ENCODE measurements at places on chromosomes 13 and 19. TPM values are rescaled to one million over a fixed set of nuclear protein-coding genes. Genes with fewer than 3 reads are reported as not detected.

GRCh38 chr13:86684402-86684801 is 885.2 kb upstream of the SLITRK6 start:
- DNase-seq = no peak

- peak; percentile 92 for DNase-seq
These were observed 5.1 kb downstream of the FSTL3 start for GRCh38 chr19:681029-682019.

- peak; percentile 25 for DNase-seq
These were observed 8.0 kb downstream of the VSIG10L start for GRCh38 chr19:51333836-51334460.

Gene IZUMO1
- total RNA-seq = not detected

DNA sequence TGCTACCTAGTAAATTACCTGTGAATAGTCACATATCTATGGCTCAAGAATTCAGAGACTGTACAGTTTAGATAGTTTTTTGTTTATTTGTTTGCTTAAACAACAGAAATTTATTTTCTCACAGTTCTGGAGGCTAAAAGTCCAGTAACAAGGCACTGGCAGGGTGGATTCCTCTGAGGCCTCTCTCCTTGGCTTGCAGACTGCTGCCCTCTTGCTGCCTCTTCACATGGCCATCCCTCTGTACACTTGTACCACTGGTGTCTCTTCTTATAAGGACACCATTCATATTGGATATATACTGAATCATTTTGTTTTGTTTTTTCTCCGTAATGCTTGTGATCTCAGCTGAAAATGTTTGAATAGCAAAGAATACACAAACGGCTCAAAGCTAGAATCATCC is 56.4 kb upstream of the MIR17HG start:
- no peak for DNase-seq

DNA sequence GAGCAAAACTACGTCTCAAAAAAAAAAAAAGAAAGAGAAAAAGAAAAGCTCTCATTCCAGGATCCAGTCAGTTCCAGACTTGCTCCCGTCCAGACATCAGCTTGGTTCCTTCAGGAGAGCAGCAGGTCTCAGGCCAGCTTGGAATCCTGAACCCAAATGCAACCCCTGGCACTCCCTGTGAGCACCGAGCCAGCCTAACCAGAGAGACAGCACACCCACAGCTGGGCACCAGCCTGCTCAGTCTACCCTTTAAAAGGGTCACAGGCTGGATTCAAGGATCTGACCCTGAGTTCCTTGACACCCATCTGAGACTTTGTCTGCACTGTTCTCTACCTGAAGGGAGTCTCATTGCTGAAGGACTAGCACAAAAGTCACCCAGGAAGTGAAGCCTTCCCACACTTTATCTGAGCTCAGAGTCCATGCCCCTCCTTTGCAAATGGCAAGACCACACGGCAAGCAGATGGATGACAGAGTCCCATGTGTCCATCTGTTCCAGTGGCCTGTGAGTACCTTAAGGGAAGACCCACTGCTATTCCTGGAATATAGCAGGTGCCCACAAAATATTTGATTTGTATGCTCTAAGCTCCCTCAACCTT is 1.4 kb downstream of the PEPD start:
- no peak for DNase-seq

Gene SMIM24
- not detected for total RNA-seq

Gene ACER1
- not detected for total RNA-seq

GRCh38 chr19:12884627-12884925 is 2.4 kb downstream of the KLF1 start:
- DNase-seq = no peak

DNA sequence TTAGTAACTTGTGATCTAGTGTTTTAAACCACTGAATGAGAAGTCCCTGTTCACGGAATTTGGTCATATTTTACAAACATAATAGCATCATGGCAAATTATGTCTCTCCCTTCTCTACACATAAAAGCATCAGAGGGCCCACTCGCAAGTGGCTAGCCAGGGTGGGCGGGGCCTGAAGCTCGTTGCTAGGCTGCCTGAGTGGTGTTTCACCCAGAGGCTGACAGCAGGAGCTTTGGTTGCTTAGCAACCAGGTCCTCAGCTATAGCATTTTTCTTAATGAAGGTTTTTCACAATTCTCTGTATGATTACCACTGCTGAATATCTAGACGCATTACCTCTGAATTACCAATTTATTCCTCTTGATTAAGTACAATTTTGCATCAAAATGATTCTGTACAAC is 126.5 kb downstream of the NALCN start:
- DNase-seq = peak; percentile 62

Gene ZSCAN18
- total RNA-seq = 26.1 TPM

- no peak for DNase-seq
These were observed 63.5 kb downstream of the TUBA3C start for GRCh38 chr13:19117913-19118739.

- DNase-seq = no peak
These were observed 12.5 kb downstream of the DDA1 start for GRCh38 chr19:17321655-17322489.

GRCh38 chr13:105655046-105655445 is 880.4 kb downstream of the EFNB2 start:
- DNase-seq = no peak

Gene KIR2DL1
- total RNA-seq = not detected

DNA sequence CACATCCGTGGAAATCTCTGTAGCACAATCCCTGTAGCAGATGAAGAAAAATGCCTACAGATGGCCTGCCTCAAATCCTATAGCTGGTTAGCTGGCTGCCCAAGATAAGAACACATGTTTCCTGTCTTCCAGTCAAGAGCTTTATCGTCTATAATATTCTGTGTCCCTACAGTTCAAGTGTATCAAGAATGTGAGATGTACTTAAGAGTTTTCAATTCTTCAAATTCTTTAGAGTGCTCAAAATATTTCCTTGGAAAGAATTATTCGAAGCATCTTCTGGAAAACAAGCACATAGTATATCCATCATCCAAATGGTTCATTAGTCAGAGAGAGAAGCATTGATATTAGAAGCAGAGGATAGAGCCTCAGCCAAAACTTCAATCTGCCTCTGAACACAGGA is 239.8 kb downstream of the COG6 start:
- DNase-seq = no peak

DNA sequence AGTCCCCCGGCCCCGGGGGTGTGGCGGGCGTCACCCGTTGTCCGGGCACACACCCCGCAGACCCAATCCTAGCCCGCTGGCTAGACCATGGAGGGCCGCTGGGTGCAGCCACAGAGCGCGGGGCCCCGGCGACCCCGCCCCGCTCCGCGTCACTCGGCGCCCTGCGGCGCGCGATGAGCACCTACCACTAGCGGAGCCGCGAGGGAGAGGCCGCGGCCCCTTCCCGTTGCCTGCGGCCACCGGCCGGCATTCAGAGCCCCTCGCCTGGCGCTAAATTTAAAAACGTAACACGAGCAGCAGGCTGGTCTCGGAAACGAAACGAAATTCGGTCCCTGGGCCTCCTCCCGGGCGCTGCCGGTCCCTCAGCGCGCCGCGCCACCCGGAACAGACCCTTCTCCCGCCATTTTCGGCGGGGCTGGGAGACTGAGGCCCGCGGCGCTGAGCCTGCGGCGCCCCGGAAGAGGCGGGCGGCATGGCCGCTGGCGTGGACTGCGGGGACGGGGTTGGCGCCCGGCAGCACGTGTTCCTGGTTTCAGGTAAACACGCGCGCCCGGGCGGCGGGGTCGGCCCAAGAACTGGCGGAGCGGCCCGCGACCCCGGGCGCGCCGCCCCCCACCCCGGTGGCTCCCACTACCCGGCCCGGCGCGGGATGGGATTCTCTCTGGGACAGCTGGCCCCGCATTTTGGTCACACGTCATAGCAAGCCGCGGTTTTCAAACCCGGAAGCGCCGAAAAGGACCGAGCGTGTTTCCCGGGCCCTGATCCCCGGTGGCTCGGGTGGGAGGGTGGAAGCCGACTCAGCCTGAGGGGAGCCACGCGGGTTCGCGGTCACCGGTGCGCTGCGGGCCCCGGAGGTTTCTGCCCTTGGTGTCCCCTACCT is at the start of gene RNASEH2B:
RNASEH2B (plus strand) TSS at position 187 of the 880 bp plus-strand sequence; CDS start at position 473, 286 bp downstream.
- DNase-seq = peak; percentile 78

Gene PCDH9
- total RNA-seq = 5.8 TPM

DNA sequence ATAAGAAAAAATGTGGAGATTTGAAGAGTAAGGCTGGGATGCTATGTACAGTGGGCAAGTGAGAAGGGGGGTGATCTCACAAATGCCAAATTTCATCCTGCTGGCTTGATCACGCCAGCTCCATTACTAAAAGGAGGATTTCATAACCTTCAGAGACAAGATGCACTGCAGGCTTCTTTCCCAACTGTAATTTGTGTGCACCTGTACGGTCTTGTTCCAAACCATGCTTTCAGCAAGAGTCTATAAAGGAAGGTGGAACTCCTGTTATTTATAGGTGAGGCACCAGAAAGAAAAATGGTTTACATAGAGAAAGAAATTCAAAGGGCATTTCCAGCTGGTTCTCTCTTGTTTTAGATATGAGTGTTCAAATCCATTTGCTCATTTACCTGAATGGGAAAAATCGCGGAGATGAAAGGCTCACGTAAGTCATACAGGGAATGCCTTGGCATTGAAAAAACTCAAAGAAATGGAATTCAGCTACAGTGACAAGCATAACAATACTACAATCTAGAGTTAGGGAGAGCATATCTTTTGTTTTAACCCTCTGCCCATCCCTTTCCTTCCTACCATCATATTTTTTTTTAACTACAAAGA is 13.3 kb downstream of the EFNB2 start:
- no peak for DNase-seq

DNA sequence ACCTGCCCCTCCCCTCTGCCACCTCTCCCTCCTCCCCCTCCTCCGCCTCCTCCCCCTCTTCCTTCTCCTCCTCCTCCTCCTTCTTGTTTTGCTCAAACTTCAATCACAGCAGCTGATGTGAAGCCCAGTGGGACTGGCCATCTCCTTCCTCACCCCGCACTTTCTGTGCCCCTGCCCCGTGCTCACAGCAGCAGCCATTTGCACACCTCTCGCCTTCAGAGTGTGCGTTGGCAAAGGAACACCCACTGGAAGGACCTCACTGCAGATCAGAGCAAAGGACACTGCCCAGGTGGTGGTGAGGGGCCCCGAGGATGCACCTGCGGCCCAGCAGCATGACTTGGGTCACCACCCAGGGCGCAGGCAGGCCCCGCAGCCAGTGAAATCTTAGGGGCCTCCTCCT is 98.8 kb downstream of the SOX1 start:
- no peak for DNase-seq

DNA sequence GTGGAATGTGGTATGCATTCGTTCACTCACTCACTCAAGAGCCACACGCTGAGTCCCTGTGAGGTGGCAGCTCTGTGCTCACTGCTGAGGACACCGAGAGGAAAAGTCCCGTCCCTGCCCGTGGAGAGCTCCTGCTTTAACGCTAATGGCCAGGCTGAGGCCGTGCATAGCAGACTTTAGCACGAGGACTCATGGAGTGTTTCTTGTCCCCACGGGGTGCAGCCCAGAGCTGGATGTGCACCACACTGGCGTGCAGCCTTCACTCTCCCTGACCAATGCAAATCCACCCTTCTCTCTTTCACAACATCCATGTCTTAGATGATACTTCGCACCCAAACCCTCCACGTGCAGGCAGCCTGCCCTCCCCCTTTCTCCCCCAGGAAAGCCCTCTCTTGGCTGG is 159.6 kb upstream of the ZNF536 start:
- no peak for DNase-seq

Gene KLK12
- total RNA-seq = not detected

DNA sequence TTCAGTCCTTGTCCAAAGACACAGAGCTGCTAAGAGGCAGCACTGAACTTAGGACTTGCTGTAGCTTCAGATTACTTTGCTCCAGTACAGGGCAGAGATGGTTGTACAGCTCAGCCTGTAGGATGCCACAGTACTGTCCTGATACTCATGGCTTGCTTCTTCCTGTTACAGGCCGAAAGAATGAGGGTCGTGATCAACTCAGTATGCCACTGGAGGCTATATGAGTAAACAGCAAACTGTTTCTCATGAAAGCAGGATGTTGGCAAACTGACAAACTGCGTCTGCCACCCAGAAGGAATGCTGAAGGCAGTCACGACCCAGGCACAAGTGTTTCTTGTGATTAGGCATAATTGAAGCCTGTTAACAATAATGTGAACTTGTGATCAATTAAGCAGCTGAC is 2.8 kb downstream of the ZNF749 start:
- no peak for DNase-seq

GRCh38 chr13:50322006-50322405 is 306.8 kb downstream of the KCNRG start:
- DNase-seq = no peak

Gene CEACAM4
- not detected for total RNA-seq

DNA sequence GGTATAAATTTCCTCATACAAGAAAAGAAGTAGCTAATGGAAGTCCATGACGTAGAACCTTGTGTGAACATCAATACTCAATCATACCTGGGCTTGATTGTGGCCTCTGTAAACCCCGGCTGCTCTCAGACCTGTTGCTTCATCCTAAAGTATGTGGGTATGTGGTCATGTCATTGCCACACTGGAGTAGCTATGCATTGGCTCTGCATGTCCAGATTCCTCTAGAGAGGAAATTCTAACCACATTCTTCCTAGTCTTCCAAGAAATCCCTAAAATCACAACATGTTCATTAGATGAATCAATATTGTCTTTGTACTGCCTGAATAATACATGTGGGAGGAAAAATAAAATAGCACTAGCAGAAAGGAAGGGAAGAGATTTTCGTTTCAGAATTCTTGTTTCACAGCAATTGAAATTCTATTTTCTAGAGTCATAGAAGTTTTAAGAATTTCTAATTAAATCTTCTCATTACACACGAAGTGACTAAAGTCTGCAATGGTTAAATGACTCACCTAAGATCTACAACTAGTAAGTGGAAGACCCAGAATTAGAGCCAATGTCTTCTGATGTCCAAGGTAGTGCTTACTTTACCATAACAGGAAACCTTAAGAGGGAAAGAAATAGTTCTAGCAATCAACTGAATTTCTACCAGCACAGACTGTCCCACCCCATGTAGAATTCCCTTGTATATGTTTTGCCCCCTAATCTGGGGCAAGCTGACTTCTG is 28.0 kb downstream of the RXFP2 start:
- no peak for DNase-seq

Gene OR10H1
- total RNA-seq = not detected

GRCh38 chr13:40969169-40969901 is 49.8 kb downstream of the ELF1 start:
- DNase-seq = no peak

GRCh38 chr13:106529415-106530170 is 5.9 kb downstream of the EFNB2 start:
- DNase-seq = no peak

GRCh38 chr19:28887920-28888618 is 324.9 kb downstream of the UQCRFS1 start:
- no peak for DNase-seq

GRCh38 chr13:102933122-102933521 is 87.3 kb downstream of the ERCC5 start:
- no peak for DNase-seq

GRCh38 chr19:39111593-39112199 is 13.9 kb upstream of the PAK4 start:
- no peak for DNase-seq

Gene KLC3
- total RNA-seq = 0.44 TPM
